Aorta (tissue), 5 donors: ENCODE measurements at places on chromosomes 16 and 17. TPM values are rescaled to one million over a fixed set of nuclear protein-coding genes. Genes with fewer than 3 reads are reported as not detected.

DNA sequence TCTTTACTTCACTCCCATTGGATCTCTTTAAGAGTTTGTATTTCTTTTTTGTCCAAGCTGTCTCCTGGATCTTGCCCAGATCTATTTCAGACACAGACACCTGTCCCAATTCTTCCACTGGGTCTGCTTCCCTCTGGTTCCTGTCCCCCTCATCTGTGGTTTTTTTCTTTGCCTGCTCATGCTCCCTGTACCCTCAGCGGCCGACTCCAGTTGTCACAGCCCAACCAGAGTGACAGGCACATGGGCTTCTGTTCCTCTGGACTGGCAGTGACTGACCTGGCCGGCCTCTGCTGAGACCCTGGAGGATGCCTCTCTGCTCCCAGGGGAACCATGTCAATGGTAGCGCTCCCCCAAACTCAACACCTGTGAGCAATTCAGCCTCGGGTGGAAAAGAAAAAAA, 142.6 kb downstream of the WSCD1 start:
- H3K27me3 ChIP-seq, result no peaks in the 10 kb centered on the region
- no peak for DNase-seq
- H3K4me3 ChIP-seq, result no peak overlapping the region

Gene IRX3
- 6.7 TPM for total RNA-seq

GRCh38 chr16:88826070-88826840, 14.5 kb upstream of the APRT start:
- no peak overlapping the region for H3K4me3 ChIP-seq
- H3K36me3 ChIP-seq, result no peaks in the 10 kb centered on the region
- H3K27ac ChIP-seq, result no peak overlapping the region
- H3K4me1 ChIP-seq, result no peaks in the 10 kb centered on the region

DNA sequence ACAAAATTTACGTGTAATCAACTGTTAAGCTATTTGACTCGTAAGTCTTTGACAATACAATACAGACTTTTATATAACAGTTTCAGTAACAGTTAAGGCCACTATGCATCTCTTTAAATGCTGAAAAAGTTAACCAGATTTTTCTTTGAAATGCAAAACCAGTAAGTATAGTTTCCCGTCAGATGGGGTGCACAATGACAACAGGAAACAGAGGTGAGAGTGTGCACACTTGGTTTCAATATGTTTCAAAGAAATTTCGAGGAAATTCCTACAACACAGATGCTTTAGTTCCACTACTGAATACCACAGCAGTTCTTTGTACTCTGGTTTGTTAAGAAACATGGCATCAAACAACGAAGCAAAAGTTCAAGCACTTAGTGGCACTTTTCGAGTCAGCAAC, 48.4 kb downstream of the RNF157 start:
- no peaks in the 10 kb centered on the region for H3K27me3 ChIP-seq
- H3K27ac ChIP-seq, result no peak overlapping the region
- no peaks in the 10 kb centered on the region for H3K4me1 ChIP-seq

DNA sequence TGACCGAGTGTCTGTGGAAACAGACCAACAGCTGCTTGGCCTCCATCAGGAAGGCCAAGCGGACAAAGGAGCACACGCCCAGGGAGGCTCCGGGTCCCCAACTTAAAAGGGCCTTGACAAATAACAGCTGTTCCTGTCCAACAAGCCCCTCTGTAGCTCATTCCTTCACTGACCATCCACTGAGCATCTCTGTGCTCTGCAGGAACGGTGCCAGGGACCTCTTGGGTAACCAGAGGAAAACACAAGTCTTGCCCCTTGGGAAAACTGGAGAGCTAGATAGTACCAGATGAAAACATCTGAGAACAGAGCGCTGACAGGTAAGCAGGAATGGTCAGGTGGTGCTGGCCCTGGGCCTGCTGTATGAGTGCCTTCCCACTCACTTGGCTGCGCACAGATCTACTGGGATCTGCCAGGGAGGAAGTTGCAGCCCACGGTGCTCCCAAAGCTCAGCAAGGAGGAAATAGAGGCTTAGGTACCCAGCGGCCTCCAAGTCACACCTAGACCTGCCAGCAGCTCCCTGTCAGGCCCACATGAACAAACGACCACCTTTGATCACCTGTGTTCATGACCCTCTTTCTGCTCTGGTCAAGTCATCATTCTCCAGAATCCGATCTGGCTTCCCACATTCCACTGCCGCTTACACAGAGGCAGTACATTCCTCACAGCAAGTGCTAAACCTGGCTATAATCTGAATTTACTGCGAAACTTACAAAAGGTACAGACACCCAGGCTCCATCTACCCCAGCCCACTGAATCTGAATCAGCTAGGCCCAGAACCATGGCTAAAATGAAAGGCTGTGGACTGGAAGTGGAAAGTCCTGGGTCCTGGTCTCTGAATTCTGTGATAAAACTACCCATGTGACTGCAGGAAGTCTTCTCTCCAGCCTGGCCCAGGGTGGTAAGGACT, 12.5 kb downstream of the DCAKD start:
- no peaks in the 10 kb centered on the region for H3K27me3 ChIP-seq
- no peak overlapping the region for H3K27ac ChIP-seq
- no peak overlapping the region for H3K4me3 ChIP-seq
- no peak for DNase-seq
- no peaks in the 10 kb centered on the region for H3K36me3 ChIP-seq

Gene TP53TG3B
- total RNA-seq, result not detected

GRCh38 chr17:80792373-80792781, 199.3 kb upstream of the CHMP6 start:
- no peak overlapping the region for H3K4me3 ChIP-seq
- no peaks in the 10 kb centered on the region for H3K4me1 ChIP-seq
- no peak overlapping the region for H3K27ac ChIP-seq
- DNase-seq, result peak; percentile 73
- H3K36me3 ChIP-seq, result no peaks in the 10 kb centered on the region
- no peaks in the 10 kb centered on the region for H3K27me3 ChIP-seq

Gene CHST5
- total RNA-seq, result not detected

Gene TBC1D3I
- 1.1 TPM for total RNA-seq

DNA sequence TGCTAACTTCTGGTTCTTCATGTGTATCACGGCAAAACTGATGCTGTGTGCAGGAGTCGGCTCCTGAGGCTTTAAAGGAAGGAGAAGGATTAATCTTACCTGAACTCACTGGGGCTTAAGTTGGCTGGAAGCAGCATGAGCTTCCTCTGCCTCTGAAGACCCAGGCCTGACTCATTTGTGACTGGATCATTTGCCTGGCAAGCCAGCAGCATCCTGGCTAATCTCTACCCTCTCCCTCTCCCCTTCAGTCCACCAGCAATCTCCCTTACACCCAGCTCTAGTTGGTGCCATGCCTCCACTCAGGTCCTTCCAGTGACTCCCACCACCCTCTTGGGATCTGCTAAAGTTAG, 150.3 kb downstream of the IRX3 start:
- no peaks in the 10 kb centered on the region for H3K36me3 ChIP-seq
- DNase-seq, result no peak
- H3K27ac ChIP-seq, result no peak overlapping the region
- no peaks in the 10 kb centered on the region for H3K27me3 ChIP-seq

- no peak overlapping the region for H3K4me3 ChIP-seq
- no peaks in the 10 kb centered on the region for H3K4me1 ChIP-seq
Measured at GRCh38 chr17:44878627-44879221, 20.5 kb downstream of the EFTUD2 start.

Gene TBC1D3G
- not detected for total RNA-seq

Gene ENPP7
- total RNA-seq, result not detected

DNA sequence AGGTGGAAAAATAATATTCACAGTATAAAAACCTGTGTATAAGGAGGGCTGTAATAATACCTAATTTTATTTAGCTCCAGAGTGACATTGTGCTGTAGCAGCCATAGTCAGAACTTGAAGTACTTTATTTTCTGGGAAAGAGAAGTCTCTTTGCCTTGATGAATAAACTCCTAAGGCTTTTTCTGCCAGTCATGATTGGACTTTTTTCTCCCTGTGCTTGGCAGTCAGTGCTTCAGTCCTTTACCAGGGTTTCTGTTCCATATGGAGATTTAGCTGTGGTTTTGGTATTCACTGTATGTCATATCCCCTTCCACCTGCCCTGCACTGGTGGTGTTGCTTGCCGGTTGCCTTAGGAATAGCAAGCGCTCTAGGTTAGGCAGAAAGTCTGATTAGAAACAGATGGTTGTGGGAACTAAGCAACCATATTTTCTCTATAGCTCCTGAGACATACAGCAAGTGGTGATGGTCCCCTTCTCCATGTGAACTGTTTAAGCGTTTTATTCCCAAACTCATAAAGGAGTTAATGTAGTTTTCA, 24.7 kb downstream of the DDX42 start:
- no peak overlapping the region for H3K4me3 ChIP-seq
- peaks cover 8% of the 10 kb centered on the region for H3K36me3 ChIP-seq
- H3K4me1 ChIP-seq, result no peaks in the 10 kb centered on the region
- no peak overlapping the region for H3K27ac ChIP-seq
- DNase-seq, result no peak

Gene HOXB1
- not detected for total RNA-seq
